Left hindlimb (tissue), 1 donor: ENCODE measurements at places on chromosomes 5 and 9.

DNA sequence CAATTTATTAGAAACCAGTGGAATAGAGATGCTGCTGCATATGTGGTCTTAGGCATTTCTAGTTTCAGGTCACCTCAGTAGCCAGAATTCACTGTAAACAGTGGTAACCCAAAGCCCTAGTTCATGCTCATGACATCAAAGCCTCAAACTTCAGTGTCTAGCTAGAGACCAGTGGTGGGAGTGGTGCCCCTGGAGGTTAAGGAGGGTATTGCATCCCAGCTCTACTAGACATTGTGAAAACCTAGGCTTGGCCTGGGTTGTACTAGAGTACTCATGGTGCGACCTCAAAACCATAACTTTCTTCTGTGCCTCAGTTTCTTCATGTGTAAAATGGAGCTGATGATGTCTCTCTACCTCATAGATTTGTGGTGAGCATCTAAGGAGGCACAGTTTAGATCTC lies 18.8 kb downstream of the COL5A1 start:
- peak; percentile 25 for DNase-seq

DNA sequence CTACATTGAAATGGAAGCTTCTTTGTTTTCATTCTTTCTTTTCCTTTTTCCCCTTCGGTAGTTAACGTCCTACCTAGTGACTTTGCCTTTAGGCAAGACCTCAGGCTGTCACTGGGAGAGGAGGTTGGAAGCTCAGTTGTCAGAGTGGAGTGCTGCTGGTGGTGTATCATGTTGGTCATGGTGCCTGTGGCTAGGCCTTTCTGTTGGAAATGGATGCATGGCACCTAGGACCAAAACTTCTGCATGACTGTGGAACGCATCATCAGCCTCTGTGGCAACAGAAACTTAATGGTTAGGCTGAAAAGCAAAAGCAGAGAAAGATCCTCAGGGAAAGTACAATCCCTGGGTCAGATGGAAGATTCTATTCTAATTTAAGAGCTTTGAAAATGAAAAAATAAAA lies 57.9 kb downstream of the OSTF1 start:
- no peak for DNase-seq

GRCh38 chr5:139650689-139651042 lies 2.5 kb downstream of the CXXC5 start:
- DNase-seq, result peak; percentile 45

DNA sequence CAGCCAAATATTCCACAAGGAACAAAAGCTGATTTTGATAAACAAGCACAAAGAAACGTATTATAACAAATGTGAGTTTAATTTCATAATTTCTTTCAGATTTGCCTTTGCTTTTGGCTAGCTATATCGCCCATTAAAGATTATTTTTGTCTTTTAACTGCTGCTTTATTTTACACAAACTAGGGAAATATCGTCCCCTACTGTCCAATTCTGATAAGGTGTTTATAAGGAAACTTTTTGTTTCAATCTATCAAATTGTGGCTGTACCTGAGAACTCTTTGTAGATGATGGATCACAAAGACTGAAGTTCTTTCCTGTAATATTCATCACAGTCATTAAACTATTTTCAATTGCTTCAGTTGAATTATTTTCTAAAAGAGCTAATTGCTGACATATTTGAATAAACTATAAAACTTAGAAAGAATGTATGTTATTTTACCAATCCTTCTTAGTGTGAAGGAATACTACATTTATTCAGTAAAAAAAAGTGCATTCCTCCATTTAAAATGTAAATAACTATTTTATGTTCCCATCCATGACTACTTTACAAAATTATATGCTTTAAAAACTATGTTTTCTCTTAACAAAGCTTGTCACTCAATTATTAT lies 431.3 kb upstream of the ITGA1 start:
- DNase-seq, result no peak

DNA sequence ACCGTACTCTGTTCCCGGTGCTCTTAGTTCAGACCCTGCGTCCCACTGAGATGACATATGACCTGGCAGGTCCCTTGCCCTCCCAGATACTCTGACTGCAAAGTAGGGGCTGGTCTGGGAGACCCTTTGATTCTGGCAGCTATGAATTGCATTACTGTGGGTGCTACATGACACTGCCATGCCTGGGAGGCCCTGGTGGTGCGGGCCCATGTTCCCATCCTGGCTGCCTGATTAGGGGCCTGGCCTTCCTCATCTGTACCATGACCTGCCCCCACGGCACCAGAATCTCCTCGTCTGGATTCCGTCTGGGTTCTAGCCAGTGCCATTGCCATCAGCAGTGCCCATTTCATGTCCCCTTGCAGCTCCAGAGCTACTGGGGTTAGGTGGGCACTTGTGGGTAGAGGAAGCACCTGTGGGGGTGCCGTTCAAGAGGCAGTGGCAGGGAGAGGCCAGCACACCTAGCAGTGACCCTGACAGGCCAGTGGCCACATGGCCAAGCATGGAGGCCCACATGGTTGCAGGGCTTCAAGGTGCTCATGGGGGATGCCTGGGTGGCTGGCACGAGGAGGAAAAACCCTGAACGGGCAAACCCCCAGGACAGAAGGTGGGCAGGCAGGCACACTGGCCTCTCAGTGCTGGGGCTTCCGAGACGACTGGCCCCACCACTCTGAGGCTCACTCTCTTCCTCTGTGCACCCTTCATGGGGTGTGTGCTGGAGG lies 69.7 kb downstream of the PHF2 start:
- DNase-seq, result no peak

DNA sequence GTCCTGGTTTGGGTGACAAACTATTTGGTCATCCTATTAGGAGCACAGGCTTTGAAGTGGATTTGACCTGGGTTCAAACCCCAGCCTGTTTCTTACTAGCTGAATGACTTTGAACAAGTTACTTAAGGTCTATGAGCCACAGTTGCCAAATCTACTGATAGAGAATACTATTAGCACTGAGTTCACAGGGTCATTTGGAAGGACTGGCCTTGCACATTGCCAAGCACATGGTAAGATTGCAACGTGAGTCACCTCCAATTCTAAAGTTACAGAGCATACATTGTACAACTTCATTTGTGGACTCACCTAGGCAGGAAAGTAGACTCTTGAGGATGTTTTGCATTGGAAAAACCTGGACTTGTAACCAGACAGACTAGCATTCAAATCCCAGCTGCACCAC lies 38.9 kb downstream of the MFAP3 start:
- DNase-seq, result no peak

DNA sequence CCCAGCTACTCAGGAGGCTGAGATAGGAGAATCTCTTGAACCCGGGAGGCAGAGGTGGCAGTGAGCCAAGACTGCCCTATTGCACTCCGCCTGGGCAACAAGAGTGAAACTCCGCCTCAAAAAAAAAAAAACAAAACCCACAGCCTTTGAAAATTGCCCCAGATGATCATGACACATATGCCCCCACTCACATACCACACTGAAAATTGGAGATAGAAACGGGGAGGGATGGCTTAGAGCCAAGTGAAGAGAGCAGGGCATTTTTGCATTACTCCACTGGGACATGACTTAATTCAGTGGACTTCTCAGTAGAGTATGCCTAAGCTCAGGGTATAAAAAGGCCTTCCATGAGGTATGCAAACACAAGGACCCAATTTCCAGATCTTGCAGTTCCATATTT lies 309.3 kb downstream of the BNC2 start:
- DNase-seq, result no peak

DNA sequence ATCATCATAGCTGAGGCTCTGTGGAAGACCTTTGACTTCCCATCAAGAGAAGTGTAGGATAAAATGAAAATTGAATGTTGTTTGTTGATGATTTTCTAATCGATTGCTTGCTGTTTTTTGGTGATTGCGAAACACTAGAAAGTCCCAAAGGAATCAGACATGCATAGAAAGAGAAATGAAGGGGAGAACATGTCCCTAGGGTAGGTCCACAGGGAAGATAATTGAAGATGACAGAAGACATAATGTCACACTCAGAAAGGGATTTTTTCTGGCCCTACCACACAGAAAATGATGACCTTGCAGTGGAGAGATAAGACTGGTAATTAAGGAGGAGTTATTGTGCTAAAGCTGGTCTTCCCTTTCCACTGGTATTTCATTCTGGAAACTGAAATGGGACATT lies 62.8 kb downstream of the INSYN2B start:
- no peak for DNase-seq

DNA sequence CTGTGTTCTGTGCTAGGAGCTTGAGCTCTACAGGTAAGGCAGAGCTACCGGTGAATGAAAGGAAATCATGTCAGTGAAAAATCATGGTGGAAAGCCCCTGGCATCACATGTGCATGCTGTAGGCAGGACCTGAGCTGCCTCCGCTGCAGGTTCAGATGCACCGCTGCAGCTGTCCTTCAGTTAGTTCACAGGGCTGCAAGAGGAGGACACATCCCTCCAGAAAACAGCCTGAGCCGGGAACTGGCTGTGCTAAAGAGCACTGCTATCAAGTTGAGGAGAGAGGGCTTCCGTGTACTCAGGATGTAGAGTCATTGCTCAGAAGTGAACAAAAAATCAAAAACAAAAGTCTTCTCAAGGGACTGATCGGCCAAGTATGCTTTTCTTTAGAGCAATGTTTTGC lies 138.6 kb downstream of the ERCC6L2 start:
- DNase-seq, result no peak

GRCh38 chr5:72146056-72146455 lies 38.8 kb downstream of the MAP1B start:
- no peak for DNase-seq

- no peak for DNase-seq
Observed at GRCh38 chr5:44542470-44542869, 153.2 kb upstream of the FGF10 start.

DNA sequence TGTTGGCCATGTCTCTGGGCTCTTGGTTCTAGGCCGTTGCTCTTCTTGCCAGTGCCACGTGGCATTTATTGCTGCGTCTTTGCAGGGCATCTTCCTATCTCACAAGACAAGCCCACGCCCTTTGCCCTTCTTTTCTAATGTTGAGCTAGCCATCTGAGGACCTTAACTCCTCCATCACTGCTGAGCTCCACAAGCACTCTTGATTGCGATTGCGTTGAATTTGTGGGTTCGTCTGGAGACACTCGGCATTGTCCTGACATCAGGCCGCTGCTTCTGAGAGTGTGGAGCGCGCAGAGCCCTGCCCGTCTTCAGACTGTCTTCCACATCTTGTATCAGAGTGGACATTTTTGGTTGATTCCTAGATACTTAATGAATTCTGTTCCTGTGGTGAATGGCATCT lies 14.5 kb upstream of the FCN1 start:
- DNase-seq, result no peak

- DNase-seq, result no peak
Observed at GRCh38 chr9:116447934-116448333, 239.2 kb upstream of the TRIM32 start.

GRCh38 chr5:178249191-178249989 lies 16.8 kb upstream of the PHYKPL start:
- no peak for DNase-seq
